ENCODE measurements at places on chromosomes 12 and 14.
A peak's percentile ranks its signal among the peaks of the same experiment; 100 is the strongest.

DNA sequence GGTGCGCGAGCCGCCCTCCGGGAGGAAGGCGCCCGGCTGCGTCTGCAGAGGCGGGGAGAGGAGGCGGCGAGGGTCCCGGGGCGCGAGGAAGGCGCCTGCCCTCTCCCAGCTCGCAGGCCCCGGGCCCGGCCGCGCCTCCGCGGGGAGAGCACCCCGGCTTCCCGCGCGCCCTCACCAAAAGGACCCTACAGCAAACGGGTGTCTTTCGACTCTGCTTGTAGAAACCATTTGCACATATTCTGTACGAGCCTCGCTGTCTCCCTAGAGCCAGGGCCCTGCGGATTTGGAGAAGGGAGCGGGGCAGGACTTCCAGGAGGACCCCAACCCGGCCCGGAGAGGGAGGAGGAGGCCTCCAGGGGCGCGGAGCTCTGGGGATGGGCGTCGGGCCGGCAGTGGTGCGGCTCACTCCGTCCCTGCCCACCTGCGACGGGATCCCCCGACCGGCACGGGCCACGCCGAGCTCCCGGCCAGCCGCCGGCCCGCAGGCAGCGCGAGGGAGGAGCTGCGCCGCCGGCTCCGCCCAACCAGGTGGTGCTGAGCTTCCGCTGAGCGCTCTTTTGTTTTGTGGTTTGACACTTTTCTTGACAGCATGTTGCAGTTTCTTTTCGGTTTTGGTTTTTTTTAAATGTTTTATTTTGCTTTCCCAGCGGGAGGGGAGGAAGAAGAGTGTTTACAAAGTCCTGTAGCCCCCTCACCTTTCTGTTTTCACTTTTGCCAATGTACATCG is 103.3 kb upstream of the FKBP4 start:
- peak; percentile 75 for DNase-seq

- peak; percentile 51 for DNase-seq
These were observed 373.6 kb downstream of the EMP1 start for GRCh38 chr12:13570005-13570694.

DNA sequence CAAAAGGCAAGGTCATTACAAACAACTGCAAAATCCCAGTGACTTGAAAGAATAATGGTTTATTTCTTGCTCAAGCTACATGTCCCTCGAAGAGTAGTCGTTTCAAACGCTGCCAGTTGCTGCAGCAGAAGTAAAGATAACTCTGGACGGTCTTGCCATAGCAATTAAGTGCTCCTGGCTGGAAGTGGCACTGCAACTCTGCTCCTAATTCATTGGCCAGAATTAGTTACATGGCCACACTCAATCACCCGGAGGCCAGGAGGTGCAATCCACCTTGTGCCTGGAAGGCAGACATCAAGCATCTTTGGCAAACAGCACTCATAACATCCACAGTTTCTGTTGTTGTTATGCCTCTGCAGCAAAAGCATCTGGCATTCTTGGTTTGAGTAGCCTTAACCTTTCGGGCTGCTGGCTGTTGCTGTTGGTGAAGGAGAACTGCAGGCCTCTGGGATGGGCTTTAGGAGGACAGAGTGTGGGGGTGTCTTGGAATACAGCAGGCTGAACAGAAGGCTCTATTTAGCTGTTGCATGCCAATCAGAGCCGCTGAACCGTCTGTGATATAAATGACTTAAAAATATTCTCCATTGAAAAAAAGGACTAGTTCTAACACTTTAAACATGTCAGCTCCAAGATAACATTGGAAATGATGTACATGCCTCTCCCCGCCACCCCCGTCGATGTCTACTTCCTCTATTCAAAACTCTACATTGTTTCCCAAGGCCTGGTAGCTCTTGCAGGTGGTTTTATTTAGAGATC is 123.5 kb upstream of the DYRK2 start:
- no peak for DNase-seq

DNA sequence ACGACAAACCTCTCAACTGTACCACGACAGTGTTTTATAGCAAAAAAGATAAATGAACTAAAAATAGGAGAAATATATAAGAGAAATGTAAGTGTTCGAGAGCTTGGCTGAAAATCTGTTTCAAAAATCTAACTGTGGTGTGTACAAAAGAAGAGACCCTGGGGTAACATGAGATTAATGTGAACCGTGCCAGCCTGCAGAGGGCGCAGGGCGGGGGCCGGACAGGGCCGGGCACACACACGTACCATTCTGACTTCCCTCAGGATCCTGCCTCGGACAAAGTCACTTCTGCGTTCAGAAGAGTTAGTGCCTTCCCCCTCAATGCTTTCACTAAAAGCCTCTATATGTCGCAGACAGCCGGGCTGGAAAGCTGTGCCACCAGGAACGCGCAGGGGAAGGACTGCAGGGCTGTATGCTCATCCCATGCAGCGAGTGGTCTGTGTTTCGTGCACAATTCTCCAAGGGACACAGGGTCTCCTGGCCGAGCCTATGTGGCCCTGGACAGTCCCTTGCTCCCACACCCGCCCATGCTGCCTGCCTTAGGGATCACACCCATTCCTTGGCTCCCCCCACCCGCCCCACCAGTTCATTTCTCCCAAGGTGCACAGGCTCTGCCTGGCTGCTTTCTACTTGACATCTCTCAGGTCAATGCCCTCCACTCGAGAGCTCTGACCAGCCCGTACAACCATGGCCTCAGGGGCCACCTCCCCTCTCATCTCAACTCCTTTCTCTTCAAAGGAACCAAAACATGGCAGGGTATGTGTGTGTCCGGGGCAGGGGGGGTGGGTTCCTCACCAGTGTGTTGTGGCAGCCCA is 8.5 kb downstream of the CDCA4 start:
- DNase-seq, result no peak

DNA sequence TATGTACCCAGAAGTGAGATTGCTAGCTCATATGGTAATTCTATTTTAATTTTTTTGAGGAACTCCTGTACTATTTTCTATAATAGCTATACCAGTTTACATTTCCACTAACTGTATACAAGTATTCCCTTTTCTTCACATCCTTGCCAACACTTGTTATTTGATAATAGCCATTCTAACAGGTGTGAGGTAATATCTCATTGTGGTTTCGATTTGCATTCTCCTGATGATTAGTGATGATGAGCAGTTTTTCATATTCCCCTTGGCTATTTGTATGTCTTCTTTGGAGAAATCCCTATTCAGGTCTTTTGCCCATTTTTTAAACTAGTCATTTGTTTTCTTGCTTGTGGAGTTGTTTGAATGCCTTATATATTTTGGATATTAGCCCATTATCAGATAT is 121.3 kb downstream of the BBS10 start:
- no peak for DNase-seq

DNA sequence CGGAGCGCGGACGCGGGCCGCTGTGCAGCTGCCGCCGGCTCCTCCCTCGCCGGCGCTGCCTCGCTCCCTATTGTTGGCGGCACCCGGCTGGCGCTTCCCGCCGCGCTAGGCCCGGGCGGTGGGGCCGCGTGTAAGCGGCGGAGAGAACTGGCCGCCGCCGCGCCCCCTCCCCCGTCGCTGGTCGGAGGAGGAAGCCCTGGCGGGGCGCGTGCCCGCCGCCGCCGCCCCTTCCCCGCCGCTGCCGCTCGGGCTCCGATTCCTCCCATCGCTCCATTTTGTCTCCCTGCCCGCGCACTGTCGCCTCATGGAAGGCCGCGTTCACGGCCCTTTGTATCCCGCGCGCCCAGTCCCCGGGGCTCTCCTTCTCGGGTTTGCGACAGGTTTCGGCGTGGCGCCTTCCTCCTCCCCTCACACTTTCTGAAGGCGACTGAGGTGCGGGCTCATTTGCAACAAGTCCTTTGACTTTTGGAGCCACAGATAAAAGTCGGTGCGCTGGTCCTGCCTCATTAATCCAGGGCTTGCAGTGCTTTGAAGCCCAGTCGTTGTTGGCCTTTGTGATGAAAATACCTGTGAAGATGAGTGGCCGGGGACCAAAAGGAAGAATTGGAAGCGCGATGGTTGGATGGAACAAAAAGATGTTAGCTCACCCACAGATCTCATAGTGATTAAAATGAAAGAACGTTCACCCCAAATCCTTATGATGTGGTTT is 707 bp downstream of the CPSF6 start:
- peak; percentile 28 for DNase-seq

DNA sequence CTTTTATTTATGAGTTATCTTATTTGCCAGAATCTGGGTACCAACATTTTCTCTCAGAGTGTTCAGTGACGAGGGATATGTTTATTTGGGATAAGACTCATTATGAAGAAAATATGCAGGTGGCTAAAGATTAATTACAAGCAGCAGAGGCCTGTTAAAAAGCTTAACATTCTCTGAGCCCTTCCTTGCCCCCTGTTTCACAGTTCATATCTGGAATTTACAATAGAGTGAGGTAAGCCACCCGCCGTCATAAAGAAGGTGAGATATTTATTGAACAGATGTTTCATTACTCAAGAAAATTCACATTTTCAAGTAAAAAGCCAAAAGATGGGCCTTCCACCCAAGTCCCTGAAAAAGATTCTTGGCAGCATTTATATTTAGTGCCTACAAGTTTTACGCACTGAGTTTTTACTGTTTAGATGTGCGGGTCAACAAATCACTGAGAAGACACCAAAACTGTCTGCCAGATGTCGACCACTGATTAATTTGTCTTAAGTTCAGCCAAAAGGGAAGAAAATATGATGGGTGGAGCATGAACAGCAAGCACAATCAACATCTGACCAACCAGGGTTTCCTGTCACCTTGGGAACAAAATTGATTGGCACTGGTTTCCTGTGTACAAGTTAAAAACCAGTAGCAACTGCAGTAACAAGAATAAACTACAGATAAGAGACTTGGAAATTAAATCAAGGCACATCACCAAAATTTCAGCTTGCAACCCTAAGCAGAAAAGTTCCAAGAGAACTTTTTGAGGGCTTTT is 85.5 kb upstream of the PTPRB start:
- no peak for DNase-seq

DNA sequence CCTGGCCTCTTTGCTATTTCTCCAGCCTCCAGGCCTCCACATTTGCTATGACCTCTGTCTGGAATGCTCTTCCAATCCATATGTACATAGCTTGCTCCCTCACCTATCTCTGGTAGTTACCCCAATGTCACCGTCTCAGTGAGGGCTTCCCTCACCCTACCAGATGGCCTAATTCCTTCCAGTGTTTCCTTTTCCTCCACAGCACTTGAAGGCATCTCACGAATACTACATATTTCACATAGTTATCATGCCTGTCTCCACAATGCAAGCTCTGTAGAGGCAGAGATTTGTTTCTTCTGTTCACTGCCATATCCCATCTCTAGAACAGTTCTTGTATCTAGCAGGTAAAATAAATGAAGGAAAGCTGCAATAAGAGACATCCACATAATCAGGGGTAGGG is 21.3 kb upstream of the HSP90B1 start:
- DNase-seq, result no peak

- DNase-seq, result no peak
These were observed 177.3 kb downstream of the MYRFL start for GRCh38 chr12:70002097-70002911.

DNA sequence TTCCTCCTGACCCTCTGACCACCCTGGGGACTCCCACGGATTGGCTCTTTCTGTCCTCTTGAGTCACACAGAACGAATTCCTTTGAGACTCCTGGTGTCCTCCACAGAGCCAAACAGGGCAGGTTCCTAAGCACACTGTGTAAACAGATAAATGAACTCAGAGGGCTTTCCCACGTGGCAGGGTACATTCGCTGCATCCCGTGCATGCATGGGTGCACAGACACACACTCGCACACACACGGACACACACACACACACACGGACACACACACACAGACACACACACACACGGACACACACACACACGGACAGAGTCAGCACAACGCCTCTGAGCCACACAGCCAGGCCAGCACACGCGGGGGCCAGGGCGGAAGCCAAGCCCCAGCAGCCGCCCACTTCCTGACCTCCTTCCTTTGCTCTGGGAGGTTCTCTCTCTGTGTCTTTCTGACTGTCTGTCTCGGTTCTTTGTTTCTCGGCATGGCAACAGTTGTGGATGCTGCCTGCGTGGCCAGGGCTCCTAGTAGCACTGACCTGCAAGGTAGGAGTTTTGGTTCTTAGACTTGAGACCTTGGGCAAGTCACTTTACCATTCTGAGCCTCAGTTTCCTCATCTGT is 706 bp downstream of the CRACR2A start:
- DNase-seq, result peak; percentile 71

Data from urothelium cell line (cell line).